ENCODE measurements at places on chromosomes 3 and 15. TPM values are rescaled to one million over a fixed set of nuclear protein-coding genes. Genes with fewer than 3 reads are reported as not detected.

GRCh38 chr3:12553921-12554391 lies 2.9 kb upstream of the MKRN2 start:
- peaks cover 31% of the 10 kb centered on the region for H3K27me3 ChIP-seq
- H3K36me3 ChIP-seq = no peaks in the 10 kb centered on the region
- no peak for DNase-seq
- peak overlapping the region; percentile 77 for H3K4me3 ChIP-seq

GRCh38 chr15:60899322-60899966 lies 329.7 kb downstream of the RORA start:
- no peak overlapping the region for H3K27ac ChIP-seq
- peaks cover 16% of the 10 kb centered on the region for H3K4me1 ChIP-seq
- peaks cover 14% of the 10 kb centered on the region for H3K27me3 ChIP-seq
- H3K36me3 ChIP-seq = no peaks in the 10 kb centered on the region

Gene ITIH4
- 28.6 TPM for total RNA-seq

Gene CYP8B1
- total RNA-seq = not detected

Measured in activated CD4-positive, alpha-beta T cell treated with anti-CD3 and anti-CD28 coated beads, Interleukin-2, amount 10 ng/mL, durations not matched to agents 7 days and 5 days (primary cell).